ENCODE measurements at places on chromosomes 12 and 14.
A peak's percentile ranks its signal among the peaks of the same experiment; 100 is the strongest.

- no peak for DNase-seq
These were observed 39.6 kb downstream of the ZFYVE26 start for GRCh38 chr14:67776653-67777322.

DNA sequence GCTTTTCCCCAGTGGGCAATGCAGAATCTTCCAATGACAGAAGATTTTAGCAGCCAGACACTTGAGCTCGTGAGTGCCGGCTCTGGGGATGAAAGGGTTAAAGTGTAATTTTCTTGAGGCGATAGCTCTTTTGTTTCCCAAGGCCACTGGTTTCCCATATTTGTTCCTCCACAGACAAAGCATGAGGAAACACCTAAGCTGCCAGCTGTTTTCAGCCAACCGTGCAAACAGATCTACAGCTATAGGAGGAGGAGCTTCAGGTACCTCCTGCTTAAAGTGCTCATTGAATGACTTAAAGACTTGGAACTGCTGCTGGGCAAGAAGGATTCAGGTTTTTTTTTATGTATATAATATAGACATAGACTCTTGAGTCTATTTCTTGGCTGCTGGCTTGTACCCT lies 1311.5 kb downstream of the TMEM121 start:
- DNase-seq, result no peak

DNA sequence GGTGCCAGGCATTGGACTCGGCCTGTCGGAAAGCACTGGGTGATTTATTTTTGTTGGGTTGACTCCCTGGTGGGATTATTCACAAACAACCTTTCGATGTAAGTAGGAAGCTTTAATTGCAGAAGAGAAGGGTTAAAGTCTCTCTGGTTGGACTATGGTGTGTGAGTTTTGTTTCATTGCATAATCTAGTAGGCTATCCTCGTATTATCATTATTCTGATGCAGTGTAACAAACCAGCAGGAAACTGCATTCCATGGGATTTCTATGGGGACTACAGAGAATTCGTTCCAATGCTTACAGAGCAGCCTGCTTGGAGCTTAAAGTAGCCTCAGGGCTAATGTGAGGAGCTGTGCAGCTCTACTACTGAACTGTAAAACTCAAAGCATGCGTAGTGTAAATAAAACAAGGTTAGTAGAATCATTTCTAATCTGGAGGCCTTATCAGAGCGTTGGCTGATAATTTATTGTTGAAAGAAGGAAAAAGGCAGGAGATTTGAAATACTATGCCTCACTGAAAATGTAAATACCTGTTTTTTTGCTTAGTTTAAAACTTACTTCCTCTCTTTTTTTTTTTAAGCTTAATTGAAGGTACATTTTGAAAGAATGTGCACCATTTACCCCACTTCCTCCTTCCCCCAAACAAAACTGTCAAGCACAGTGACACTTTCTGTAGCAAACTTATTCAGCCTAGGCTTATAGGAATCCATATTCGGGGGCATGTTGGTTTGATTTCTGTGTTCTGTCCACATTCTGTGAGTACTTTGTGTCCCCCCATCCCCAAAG lies 226.7 kb downstream of the NPAS3 start:
- no peak for DNase-seq

DNA sequence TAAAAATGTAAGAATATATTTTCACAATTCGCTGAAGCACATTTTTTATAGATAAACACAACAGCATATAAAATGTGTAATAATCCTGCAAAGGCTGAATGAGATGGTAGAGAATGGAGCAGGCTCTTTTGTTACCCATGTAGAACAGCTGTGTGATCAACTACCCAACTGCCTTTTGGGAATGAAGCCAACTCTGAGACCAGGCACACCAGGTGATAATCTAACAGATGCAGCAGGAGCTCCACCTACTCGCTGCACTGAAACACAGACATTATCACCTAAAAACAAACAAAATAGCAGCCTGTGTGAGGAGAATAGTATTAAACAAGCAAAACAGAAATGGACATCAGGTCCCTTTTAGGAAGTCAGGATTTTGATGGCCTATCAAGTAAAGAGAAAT lies 183.3 kb downstream of the CCDC59 start:
- no peak for DNase-seq

DNA sequence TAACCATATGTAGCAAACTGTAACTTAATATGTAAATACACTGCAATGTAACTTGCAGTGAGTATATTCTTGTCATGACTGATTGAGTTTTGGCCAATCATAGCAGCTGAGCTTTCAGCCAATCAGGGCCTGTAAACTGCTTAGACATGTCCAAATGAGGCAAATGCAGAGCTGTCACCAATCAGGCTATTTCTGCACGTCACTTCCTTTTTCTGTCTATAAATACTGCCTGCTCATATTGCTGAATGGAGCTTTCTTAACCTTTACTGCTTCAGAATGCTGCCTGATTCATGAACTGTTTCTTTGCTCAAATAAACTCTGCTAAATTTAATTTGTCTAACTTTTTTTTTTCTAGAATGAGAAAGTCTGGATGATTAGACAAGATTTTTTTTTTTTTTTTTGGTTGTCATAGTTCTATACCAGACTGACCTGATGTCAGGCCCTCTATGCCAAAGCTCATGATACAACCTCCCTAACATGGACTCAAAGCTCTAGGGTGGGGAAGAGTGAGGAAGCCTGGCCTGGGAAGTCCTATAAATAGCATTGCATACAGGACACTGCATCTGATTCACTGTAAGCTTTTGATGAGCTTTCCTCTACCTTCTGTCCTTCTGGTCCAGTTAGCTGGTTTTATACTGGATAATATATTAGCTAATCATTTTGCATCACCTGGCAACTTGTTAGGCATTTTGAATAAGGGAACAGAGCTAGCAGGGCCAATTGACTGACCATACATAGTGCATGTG lies 12.0 kb downstream of the MGP start:
- DNase-seq, result no peak

GRCh38 chr12:130266751-130267150 lies 70.9 kb upstream of the PIWIL1 start:
- DNase-seq, result no peak

DNA sequence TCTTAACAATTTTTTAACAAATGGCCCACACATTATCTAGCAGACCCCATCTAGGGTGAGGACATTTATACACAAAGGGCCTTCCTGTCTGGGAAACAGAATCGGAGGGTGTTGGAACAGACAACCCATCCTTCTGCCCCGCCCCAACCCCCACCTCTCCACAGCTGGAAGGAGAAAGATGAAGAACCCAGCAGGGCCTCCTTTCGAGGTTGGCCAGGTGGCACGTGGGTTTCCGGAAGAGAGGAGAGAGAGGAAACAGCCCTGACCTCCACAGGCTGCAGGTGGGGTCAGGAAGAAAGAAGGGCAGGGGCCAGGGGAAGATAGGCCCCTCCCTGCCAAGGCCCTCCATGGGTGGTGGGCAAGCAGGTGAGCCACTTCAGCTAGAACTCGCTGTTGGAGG lies 57.2 kb downstream of the LRRC74A start:
- DNase-seq, result no peak

DNA sequence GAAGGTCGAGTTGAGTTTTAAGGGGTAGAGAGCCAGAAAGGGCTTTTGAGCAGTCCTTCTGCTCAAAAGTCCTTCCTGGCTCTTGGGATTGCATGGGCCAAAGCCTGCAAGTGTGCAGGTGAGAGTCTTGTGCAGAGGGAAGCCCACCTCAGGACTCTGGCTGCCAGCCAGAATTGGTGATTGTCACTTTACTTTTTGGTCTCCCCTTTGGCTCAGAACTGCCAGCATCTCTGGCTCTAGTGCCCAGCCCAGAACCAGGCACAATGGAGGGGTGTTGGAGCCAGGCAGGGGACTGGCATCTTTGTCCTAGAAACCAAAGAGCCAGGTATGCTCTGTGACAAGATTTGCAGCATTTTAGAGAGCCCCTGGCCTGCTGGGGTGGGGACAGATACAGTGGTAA lies 23.5 kb downstream of the FAM222A start:
- no peak for DNase-seq

- no peak for DNase-seq
These were observed 1327.5 kb upstream of the FLRT2 start for GRCh38 chr14:84202486-84202885.

- DNase-seq, result no peak
These were observed 9.2 kb downstream of the NOS1 start for GRCh38 chr12:117352206-117352605.

- DNase-seq, result no peak
These were observed 37.9 kb downstream of the CYP46A1 start for GRCh38 chr14:99721792-99722516.

- DNase-seq, result no peak
These were observed 191.1 kb downstream of the TMX1 start for GRCh38 chr14:51431033-51431709.

GRCh38 chr12:12823300-12823699 lies 10.2 kb downstream of the DDX47 start:
- DNase-seq, result no peak

DNA sequence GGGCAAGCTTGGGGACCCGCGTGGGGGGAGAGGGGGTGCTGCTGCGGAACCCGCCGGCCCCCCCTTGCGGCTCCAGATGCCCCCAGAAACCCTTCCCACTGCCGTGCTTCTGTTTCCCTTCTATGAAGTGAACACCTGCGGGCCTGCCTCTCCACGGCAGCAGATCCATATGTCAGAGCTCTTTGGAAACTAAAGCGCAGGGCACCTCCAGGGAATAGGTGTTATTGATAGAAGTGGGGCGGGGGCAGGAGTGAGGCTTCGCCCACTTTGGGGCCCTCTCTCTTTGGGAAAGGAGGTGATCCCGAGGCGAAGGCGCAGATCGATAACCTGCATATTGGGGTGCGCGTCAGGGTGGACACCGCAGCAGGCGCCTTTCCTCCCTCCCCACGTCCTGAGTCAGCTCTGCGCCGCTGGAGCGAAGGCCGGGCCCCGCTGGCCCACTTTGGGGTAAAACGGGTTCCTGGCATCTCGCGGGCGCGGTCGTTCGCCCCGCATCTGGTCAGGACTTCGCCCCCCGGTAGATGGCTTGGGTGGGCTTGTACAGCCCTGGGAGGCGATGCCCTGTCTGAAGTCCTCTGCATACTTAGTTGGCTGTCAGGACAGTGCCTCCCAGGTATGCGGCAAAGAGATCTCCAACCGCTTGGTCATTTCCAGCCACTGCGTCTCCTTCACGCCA lies 524 bp downstream of the KMT5A start:
- DNase-seq, result peak; percentile 6

- no peak for DNase-seq
These were observed 77.2 kb upstream of the DCD start for GRCh38 chr12:54725233-54725843.

DNA sequence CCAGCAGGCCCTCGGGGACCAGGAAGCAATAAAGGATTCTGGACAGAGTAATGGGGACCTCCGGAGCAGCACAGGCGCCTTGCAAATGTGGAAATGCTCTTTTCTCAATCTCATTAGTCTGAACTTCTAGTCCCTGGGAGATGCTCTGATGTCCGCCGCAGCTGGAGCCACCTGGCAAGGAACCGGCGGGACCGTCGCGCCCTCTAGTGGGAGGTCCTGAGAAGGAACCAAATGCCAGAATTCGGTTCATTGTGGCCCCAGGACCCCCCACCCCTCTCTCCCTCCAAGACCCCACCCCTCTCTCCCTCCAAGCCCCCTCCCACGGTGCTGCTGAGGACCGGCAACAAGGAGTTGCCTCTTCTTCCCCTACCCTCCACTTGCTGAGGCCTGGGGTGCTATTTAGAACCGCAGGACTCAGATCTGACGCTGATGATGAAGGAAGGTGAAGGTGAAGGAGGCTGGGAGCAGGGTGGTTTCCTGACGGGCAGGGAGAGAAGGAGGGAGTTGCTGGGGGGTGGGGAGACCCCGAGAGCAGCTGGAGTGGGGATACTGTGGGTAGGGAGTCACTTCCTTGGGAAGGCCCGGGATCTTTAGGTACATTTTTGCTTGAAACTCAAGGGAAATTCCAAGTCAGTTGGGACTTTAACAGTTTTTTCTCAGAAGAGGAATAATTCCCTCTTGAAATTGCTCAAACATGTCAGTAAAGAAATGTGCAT lies 42.5 kb downstream of the SMIM41 start:
- peak; percentile 30 for DNase-seq

GRCh38 chr12:49502590-49502989 lies 36.2 kb upstream of the KCNH3 start:
- DNase-seq, result no peak

DNA sequence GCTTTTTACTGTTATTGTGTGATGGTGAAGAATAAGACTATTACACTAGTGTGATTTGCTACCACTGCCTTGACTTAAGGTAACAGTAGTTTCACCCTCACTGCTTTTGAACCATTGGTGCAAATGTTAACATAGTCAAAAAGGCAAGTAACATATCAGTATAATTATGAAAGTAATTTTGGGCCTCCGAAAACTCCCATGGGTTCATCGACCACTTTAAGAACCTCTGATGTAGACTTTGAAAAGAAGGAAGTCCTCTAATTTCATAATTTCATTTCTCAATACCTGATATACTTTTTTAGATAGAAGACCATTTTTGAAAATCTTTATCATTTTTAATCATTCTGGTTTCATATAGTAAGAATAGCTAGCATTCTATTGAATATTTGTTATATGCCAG lies 57.7 kb downstream of the ETNK1 start:
- DNase-seq, result no peak

DNA sequence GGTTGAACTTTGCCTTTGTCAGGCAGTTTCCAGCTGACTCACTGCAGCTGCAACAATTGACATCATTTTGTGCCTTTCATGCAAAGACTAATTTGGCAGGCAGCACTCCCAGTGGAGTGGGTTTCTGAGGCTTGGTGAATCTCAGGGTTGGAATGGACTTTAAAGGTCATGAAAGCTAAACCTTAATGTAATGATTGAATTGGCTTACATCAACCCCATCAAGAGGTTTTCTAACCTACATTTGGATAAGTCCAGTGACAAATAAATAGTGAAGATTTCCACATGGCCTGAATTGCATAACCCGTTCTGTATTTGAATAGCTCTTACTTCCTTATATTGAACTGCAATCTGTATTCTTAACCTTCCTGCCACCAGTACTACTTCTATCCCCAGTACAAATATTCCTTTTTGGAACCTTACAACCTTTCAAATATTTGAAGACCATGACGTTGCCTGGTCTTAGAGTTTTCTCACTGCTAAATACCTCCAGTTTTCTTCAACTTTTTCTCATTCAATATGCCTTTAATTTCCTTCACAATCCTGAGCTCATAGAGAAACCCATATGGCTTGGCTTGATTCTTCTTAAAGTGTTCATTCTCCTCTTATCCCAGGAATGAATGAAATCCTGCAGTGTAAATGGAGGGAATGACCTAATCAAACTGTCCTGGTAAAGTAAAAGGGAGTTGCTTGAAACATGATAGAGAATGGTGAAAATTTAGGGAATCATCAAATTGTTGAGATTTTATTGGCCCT lies 168.1 kb upstream of the NOVA1 start:
- DNase-seq, result no peak

GRCh38 chr12:120592121-120593049 lies 11.2 kb upstream of the POP5 start:
- no peak for DNase-seq
